ENCODE measurements at places on chromosomes 12 and 14. TPM values are rescaled to one million over a fixed set of nuclear protein-coding genes. Genes with fewer than 3 reads are reported as not detected.

Gene FZD10
- not detected for total RNA-seq

Gene APOF
- not detected for total RNA-seq

Gene CD163L1
- total RNA-seq, result under 0.01 TPM

Gene TMEM30B
- 1.1 TPM for total RNA-seq

Gene TMTC1
- 69.2 TPM for total RNA-seq

Measured in osteoblast (primary cell).